ENCODE measurements at places on chromosomes 13 and 19.

DNA sequence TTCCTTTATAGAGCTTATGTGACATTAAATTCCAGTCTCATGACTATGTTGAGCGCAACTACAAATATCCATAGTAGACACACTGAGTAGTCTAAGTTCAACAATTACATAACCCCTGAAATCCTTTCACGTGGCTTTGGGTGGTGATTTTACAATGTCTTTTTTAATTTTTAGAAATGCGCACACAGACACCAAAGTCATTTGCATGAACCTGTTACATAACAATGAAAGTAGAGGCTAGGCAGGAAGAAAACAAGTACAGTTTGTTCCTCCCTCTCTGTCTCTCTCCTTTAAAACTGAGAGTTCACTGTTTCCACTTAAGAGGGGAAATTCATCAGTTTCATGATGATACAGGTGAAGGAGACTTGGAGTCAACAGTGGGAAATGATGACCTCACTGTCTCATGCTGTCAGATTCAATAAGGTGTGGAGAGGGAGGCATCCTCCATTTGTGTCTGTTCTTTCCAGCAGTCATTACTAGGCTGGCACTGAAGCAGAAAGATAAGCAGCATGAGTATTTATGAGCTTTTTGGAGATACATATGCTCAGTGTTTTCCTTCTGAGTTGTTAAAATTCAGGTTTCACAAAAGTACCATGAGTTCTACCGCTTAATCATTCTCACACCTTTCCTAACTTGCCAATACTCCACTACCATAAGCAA lies 201.8 kb downstream of the LHFPL6 start:
- no peak for DNase-seq

- DNase-seq: no peak
These were observed 12.4 kb downstream of the WDR87 start for GRCh38 chr19:37893845-37894575.

- DNase-seq: no peak
These were observed 31.7 kb downstream of the DNAJC15 start for GRCh38 chr13:43054803-43055802.

- no peak for DNase-seq
These were observed 4.4 kb upstream of the CYP4F2 start for GRCh38 chr19:15902254-15902653.

DNA sequence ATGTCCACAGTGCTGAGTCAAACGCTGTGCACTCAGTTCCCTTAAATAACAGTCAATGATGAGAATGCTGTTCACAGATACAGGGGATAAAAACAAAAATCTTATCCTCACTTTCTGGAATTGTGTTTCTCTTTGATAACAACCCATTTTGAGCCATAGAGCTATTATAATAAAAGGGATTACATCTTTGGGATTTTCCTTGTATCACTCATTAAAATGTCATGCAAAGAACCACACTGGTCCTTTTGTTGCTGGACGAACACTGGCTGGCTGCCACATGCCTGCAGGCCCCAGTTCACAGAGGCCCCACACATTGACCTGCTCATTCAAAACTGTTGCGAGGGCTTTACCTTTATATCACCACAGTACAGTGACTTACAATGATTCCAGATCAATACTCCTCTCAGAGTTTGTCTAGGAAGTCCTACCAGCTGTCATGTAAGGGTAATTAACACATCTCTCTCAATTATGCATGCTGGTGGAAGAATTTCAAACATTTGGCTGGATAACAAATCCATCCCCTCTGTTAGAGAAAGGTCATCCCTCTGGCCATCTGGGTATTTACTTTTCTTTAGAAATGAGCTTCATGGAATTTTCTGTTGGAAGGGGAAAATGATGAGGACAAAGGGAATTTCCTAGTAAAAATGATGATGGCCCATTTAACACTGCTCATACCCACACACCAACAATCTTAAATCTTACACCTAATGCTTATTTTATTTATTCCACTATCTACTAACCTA lies 85.9 kb downstream of the MBNL2 start:
- DNase-seq: no peak

GRCh38 chr19:2343289-2343982 lies 15.0 kb downstream of the SPPL2B start:
- no peak for DNase-seq
